T-helper 2 cell treated with Interferon-gamma antibody and Interleukin-4, amounts not matched to agents 5 μg/mL and 100 μg/mL, for 36 hours (primary cell): ENCODE measurements at places on chromosomes 16 and 17.

GRCh38 chr16:17445421-17445820 is 25.3 kb downstream of the XYLT1 start:
- DNase-seq, result no peak
- peaks cover 41% of the 10 kb centered on the region for H3K4me1 ChIP-seq
- no peak overlapping the region for H3K27ac ChIP-seq
- H3K4me3 ChIP-seq, result no peak overlapping the region
- no peaks in the 10 kb centered on the region for H3K27me3 ChIP-seq
- H3K36me3 ChIP-seq, result peaks cover 54% of the 10 kb centered on the region

DNA sequence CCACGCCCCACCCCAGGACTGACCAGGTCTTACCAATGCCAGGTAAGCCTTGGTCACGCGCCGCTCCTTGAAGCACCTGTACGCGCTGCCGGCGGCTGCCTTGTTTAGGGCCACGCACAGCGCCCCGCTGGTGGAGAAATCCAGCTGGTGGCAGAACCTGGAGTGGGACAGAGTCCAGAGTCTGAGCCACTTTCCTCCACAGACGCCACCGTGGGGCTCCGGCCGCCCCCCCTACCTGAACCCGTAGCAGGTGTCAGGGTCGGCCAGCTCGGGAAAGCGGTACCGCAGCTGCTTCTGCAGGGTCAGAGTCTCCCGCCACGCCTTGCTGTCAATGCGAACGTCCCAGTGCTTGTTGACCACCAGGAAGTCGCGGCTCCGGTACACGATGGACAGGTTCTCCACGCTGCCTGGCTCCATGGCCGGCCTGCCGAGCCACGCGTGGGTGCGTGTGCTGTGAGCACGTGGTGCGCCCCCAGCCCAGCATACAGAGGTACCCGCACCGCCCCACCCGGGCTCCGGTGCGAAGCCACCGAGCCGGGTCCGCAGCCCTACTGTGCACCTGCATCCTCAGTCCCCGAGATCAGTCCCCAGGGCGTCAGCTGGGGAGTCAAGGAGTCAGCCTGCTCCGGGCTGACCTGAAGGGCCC is 737 bp downstream of the RPUSD1 start:
- H3K27ac ChIP-seq, result peak overlapping the region; percentile 75
- no peak for DNase-seq
- peaks cover 15% of the 10 kb centered on the region for H3K36me3 ChIP-seq
- H3K4me1 ChIP-seq, result peaks cover 3% of the 10 kb centered on the region

- H3K4me3 ChIP-seq, result no peak overlapping the region
- H3K27me3 ChIP-seq, result no peaks in the 10 kb centered on the region
- H3K4me1 ChIP-seq, result peaks cover 23% of the 10 kb centered on the region
- no peaks in the 10 kb centered on the region for H3K36me3 ChIP-seq
- H3K27ac ChIP-seq, result no peak overlapping the region
Measured at GRCh38 chr16:85994492-85995490, 95.8 kb downstream of the IRF8 start.

- H3K27ac ChIP-seq, result no peak overlapping the region
- no peak overlapping the region for H3K4me3 ChIP-seq
- DNase-seq, result no peak
- H3K4me1 ChIP-seq, result peaks cover 12% of the 10 kb centered on the region
Measured at GRCh38 chr17:81236784-81237183, 2.1 kb downstream of the TEPSIN start.

- no peaks in the 10 kb centered on the region for H3K27me3 ChIP-seq
- H3K4me3 ChIP-seq, result no peak overlapping the region
- H3K36me3 ChIP-seq, result peaks cover 4% of the 10 kb centered on the region
Measured at GRCh38 chr17:69434164-69434579, 19.7 kb downstream of the MAP2K6 start.

DNA sequence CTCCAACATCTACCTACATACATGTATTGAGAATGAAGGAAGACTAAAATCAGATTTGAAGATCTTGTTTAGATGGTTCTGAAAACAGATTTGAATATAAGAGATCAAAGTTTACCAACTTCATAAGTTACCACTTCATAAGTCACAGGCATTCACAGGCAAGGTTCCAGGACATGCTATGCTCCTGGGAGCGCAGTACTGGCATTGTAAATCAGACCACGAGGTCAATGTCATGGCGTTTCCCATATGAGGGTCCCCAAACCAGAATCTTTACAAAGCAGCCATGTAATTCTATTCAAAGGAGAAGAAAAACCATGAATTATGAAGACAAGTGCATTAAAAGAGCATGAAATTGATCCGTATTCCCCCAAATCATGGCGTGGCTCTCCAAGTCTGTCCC is 3.0 kb downstream of the CDH11 start:
- H3K27ac ChIP-seq, result no peak overlapping the region
- H3K4me1 ChIP-seq, result no peaks in the 10 kb centered on the region
- DNase-seq, result no peak
- H3K4me3 ChIP-seq, result no peak overlapping the region
- peaks cover 30% of the 10 kb centered on the region for H3K27me3 ChIP-seq

GRCh38 chr16:65068151-65068740 is 53.6 kb downstream of the CDH11 start:
- no peaks in the 10 kb centered on the region for H3K4me1 ChIP-seq
- H3K27ac ChIP-seq, result no peak overlapping the region
- no peaks in the 10 kb centered on the region for H3K36me3 ChIP-seq
- H3K27me3 ChIP-seq, result no peaks in the 10 kb centered on the region
- DNase-seq, result no peak
- H3K4me3 ChIP-seq, result no peak overlapping the region

GRCh38 chr17:77736199-77736585 is 222.3 kb upstream of the TNRC6C start:
- no peak overlapping the region for H3K4me3 ChIP-seq
- peaks cover 3% of the 10 kb centered on the region for H3K36me3 ChIP-seq
- H3K27me3 ChIP-seq, result peaks cover 29% of the 10 kb centered on the region
- no peak overlapping the region for H3K27ac ChIP-seq
- no peaks in the 10 kb centered on the region for H3K4me1 ChIP-seq

GRCh38 chr17:62014526-62014925 is 50.6 kb downstream of the MED13 start:
- H3K4me3 ChIP-seq, result no peak overlapping the region
- no peaks in the 10 kb centered on the region for H3K27me3 ChIP-seq
- DNase-seq, result no peak
- H3K27ac ChIP-seq, result no peak overlapping the region
- peaks cover 44% of the 10 kb centered on the region for H3K36me3 ChIP-seq

- H3K4me1 ChIP-seq, result peaks cover 26% of the 10 kb centered on the region
- peaks cover 39% of the 10 kb centered on the region for H3K36me3 ChIP-seq
- H3K4me3 ChIP-seq, result peak overlapping the region; percentile 100
- H3K27me3 ChIP-seq, result no peaks in the 10 kb centered on the region
Measured at GRCh38 chr16:30064729-30065101, 845 bp upstream of the ALDOA start.
